ENCODE measurements at places on chromosomes 13 and 19.

DNA sequence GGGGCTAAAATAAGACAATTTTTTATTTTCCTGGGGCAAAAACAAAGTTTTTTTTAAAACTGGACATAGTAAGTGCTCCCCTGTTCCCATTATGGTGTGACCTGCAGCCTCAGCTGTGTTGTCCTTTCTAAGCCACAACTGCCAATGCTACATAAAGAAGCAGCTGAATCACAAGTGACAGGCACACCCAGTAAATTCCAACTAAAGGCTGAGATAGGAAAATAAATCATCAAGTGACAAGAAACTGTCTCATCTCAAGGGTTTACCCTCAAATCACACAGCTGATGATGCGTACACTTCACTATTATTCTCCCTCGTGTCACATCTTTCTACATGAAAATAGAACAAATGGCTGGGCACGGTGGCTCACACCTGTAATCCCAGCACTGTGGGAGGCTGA, 28.7 kb downstream of the STK24 start:
- no peak for DNase-seq

DNA sequence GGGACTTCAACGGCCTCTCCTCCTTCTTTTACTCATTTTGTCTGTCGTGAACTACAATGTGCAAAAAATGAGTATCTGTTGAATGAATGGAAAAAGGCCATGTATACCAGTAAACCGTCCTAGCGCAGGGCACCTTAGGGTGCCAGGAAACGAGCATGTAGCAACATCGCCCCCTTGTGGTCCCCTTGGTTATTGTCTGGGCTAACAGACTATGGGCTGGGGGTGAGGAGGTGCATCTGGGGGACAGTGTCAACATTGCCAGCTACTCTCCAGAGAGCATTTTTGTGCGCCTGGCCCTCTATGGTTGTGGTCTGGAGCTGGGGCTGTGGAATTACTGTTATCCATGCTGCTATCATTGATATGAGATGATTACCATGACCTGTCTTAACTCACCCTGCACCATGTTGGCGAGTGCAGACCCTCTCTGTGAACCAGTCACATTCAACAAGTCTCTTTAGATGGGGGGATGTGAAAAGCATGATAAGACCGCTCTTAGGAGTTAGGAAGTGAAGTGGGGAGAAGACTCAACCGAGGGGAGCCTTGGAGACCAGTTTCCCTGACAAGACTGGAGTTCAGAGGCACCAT, 22.8 kb upstream of the SIGLEC11 start:
- DNase-seq = peak; percentile 51

DNA sequence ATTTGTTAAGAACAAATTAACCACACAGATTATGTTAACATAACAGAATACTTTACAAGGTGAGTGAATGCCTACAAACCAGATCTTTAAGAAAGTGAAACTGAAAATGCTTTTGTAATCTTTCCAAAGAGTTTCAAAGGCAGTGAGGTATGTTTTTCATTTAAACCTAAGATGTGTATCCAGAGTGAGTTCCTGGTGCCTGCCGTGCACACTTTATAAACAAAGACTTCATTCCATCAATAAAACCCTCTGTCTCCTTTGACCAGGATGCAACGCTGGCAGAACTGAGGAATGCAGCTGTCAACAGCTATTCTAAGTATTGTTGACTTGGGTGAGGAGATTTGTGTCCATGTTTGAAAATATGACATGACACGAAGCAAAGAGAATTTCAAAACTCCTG, 344.6 kb downstream of the DNAJC15 start:
- DNase-seq = no peak

DNA sequence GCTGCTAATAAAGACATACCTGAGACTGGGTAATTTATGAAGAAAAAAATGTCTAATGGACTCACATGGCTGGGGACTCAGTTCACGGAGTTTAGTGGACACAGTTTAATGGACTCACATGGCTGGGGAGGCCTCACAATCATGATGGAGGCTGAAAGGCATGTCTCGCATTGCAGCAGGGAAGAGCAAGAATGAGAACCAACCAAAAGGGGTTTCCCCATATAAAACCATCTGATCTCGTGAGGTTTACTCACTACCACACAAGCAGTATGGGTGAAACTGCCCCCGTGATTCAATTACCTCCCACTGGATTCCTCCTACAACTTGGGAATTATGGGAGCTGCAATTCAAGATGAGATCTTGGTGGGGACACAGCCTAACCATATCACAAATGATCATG, 1181.2 kb downstream of the PCDH9 start:
- no peak for DNase-seq

DNA sequence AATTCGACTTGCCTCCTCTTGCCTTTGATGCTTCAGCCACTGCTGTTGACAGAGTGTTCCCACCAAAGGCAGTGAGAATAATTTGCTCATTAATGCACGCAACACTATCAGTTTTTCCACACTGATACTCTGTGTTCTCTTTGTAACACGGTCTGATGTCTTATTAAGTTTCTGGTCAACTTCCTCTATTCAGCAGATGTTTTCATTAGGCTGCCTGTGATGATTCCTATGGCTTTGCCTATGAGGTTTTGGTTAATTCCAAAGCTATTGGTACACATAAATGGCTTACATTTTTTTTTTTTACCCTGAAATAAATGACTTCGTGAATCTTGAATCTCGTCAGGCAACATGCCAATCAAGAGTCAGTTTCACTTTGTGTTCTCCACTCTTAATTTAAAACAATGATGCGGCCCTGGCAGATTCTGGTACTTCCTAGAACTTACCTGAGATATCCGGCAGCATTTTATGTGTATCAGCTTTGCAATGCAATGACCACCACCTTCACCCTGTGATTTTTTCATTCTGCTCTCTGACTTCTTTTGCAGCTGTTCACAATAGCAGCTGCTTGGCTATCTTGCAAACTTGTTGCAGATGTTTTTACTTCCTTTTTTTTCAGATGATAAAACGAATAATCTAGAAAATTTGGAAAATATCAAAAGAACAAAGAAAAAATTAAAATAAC, 27.5 kb upstream of the KL start:
- no peak for DNase-seq

DNA sequence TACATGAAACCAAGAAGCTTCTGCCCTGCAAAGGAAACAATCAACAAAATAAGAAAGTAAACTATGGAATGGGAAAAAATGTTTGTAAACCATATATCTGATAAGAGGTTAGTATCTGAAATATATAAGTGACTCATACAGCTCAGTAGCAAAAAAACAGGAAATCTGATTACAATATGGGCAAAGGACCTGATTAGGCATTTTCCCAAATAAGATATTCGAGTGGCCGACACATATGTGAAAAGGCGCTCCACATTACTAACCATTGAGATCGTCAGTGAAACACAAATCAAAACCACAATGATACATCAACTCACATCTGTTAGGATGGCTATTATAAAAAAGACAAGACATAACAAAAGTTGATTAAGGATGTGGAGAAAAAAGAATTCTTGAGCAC, 2818.6 kb upstream of the PCDH20 start:
- DNase-seq = no peak

GRCh38 chr19:2149980-2150793, 1.2 kb downstream of the AP3D1 start:
- no peak for DNase-seq

DNA sequence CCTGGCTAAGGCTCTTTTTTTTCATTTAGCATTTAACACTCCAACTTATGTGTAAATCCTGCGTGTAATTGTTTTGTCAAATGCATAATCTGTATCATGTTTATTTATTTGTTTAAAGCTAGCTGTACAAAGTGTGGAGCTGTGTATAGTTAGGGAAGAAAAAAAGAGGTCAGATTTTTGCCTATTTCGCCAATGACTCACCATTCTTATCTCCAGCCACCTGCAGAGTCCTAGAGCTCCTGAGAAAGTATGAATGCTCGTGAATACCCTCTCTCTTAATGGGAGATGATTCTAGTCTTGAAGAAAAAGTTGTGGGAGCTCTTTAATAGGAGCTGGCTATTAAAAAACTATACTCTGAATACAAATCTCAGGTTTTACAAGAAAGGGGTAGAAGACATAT, 778.8 kb upstream of the SLITRK5 start:
- no peak for DNase-seq

DNA sequence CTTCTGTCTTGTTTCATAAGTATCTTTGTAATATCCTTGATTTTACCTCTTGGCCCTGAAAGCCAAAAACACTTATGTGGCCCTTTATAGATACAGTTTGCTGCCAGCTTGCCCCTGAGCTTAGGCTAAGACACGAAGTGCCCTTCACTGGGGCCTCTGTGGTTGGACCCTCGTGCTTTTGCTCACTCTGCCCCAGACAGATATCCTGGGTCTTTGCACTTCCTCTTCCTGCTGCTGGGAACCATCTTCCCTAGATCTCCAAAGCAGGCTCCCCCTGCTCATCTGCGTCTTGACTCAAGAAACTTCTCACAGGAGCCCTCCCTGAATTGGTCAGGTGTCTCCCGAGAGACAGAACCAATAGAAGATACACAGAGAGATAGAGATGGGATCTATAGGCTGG, 2.0 kb upstream of the TNFSF14 start:
- DNase-seq = no peak

DNA sequence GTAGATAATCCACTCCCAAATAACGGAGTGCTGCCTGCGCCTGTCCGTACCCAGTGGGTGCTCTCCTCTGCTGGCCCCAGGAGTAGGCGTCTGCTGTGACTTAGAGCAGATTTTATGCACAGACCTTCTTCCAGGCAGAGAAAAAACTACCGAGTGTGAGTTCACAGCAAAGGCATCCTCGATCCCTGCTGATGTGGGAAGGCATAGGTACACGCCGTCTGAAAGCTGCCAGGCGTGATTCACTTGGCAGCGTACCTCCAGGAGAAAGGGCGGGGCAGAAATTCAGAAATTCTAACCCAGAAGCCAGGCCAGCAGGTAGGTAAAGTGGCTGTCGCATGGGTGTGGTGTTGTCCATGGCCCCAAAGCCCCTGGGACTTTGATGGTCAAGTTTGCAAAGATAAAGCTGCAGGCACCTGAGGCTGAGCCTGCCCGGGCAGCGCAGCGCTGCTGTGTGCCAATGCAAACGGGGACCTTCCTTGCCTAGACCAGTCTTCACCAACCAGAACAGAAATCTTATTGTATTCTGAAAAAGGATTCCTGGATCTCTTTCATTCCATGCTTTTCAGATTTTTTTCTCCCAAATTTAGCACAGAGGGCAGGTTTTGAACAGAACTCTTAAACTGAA, 36.3 kb downstream of the COL4A2 start:
- DNase-seq = no peak

DNA sequence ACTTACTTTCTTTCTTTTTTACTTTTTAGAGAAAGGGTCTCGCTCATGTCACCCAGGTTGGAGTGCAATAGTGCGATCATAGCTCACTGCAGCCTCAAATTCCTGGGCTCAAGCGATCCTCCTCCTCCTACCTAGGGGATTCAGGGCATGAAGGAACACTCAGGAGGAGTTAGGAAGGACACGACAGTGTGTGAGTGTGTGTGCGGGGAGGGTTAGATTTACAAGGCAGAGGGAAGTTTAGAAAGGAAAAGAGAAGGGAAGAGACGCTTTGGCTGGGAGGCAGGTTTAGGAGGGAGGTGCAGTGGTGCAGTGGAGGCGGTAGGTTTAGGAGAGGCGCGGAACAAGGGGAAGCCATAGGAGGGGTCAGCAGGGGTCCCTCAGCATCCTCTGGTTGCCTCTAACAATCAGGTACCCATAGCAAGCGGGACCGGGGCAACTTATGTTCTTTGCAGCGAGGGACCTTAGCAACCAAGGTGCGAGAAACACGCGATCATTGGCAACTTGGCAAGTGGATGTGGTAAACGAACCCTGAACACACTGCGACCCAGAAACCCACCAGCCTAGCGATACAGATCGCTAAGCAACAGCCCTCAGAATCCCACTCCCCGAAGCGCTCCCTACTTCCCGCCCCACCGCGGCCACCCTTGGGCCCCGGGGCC, 501 bp downstream of the SIRT2 start:
- no peak for DNase-seq

DNA sequence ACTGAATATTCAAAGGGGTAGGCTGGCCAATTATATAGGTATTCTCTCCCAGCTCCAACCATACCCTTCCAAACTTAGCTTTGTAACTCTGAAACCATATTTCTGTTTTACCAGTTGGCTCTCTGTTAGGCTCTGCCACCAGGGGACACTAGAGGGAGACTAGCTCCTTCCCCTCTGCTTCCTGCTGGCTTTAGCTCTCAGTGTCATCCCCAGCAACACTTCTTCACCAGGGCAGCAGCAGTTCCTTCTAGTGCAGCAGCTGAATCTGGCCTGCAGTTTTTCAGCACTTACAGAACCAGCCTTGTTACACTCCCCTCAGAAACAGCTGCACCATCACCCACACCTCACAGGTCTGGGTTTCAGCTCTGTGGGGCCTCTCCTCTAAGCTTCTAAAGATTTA, 51.0 kb upstream of the DOCK9 start:
- no peak for DNase-seq

GRCh38 chr19:29677001-29677817, 11.9 kb downstream of the PLEKHF1 start:
- no peak for DNase-seq

Measured in NCI-H1105 treated with DMSO at 0.1 percent for 48 hours (cell line).